ENCODE measurements at places on chromosomes 7 and 10. TPM values are rescaled to one million over a fixed set of nuclear protein-coding genes. Genes with fewer than 3 reads are reported as not detected.

DNA sequence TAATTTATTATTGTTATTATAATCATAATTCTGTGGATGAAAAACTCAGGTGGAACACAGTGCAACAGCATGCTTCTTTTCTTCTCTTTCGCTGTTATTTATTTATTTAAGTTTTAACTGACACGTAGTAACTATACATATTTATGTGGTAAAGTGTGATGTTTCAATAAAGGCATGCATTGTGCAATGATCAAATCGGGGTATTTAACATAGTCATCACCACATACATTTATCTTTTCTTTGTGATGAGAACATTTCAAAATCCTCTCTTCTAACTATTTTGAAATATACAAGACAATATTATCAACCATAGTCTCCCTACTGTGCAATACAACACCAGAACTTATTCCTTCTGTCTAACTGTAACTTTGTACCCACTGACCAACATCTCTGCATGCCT, 152.5 kb upstream of the LYZL1 start:
- H3K4me1 ChIP-seq: no peaks in the 10 kb centered on the region
- no peak overlapping the region for H3K27ac ChIP-seq
- H3K36me3 ChIP-seq: no peaks in the 10 kb centered on the region
- DNase-seq: no peak

The CUEDC2 gene
- 35.2 TPM for total RNA-seq

- H3K27ac ChIP-seq: no peak overlapping the region
- H3K27me3 ChIP-seq: no peaks in the 10 kb centered on the region
- no peaks in the 10 kb centered on the region for H3K36me3 ChIP-seq
Measured at GRCh38 chr7:52249741-52250140, 785.7 kb upstream of the POM121L12 start.

DNA sequence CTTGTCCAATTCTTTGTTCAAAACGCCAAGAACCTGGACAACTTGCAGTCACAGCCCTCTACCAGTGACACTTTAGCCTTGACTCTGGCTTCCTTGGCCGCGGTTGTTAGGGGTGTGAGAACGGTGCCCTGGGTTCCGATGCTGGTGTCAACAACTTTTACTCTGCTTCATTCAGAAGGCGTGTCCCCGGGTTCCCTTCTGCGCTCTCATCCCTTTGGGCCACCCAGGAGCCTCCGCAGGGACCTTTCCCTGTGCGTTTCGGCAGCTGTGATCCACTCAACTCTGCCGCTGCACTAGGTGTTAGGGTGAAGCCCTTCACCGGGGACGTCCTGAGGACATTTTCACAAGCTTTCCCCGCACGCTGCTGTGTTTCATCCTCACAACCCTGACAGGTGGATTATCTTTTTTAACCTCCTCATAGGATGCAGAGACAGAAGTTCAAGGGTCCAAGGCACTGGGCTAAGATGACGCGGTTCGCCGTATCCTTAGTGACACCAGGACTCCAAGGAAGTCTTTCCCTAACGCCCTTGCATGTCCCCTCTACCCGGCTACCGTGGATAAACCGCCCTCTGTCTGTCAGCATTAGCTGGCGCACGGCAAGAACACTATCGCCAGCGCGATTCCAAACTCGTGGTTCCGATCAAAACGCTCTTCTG, 133.5 kb upstream of the SHH start:
- no peak for DNase-seq
- no peak overlapping the region for H3K27ac ChIP-seq
- H3K4me1 ChIP-seq: no peaks in the 10 kb centered on the region
- no peak overlapping the region for H3K4me3 ChIP-seq

- H3K4me3 ChIP-seq: no peak overlapping the region
- no peak for DNase-seq
- H3K4me1 ChIP-seq: no peaks in the 10 kb centered on the region
- no peaks in the 10 kb centered on the region for H3K36me3 ChIP-seq
- no peak overlapping the region for H3K27ac ChIP-seq
Measured at GRCh38 chr10:98023024-98023423, 7.4 kb downstream of the CRTAC1 start.

- H3K27ac ChIP-seq: no peak overlapping the region
- no peak for DNase-seq
- H3K27me3 ChIP-seq: no peaks in the 10 kb centered on the region
- no peaks in the 10 kb centered on the region for H3K36me3 ChIP-seq
- H3K4me1 ChIP-seq: no peaks in the 10 kb centered on the region
Measured at GRCh38 chr10:56231436-56231835, 129.6 kb downstream of the ZWINT start.

The INHBA gene
- 1.1 TPM for total RNA-seq

The CHST15 gene
- 12.6 TPM for total RNA-seq

DNA sequence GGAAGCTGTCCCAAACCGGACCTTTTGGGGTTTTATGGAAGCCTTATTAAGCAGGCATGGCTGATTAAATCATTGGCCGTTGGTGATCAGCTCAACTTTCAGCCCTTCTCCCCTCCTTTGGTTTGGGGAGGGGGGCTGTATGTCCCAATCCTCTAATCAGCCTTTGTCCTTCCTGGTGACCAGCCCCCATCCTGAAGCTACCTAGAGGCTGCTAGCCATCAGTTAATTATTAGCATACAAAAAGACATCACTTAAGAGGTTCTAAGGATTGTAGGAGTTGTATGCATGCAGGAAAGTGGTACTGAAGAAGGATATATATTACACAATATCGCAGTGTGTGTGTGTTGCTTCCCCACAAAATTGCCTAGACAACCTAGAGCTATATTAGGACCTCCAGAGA, 553.3 kb upstream of the FZD8 start:
- no peaks in the 10 kb centered on the region for H3K36me3 ChIP-seq
- no peaks in the 10 kb centered on the region for H3K27me3 ChIP-seq
- no peak overlapping the region for H3K4me3 ChIP-seq
- no peaks in the 10 kb centered on the region for H3K4me1 ChIP-seq
- DNase-seq: no peak

The CYP26C1 gene
- not detected for total RNA-seq

DNA sequence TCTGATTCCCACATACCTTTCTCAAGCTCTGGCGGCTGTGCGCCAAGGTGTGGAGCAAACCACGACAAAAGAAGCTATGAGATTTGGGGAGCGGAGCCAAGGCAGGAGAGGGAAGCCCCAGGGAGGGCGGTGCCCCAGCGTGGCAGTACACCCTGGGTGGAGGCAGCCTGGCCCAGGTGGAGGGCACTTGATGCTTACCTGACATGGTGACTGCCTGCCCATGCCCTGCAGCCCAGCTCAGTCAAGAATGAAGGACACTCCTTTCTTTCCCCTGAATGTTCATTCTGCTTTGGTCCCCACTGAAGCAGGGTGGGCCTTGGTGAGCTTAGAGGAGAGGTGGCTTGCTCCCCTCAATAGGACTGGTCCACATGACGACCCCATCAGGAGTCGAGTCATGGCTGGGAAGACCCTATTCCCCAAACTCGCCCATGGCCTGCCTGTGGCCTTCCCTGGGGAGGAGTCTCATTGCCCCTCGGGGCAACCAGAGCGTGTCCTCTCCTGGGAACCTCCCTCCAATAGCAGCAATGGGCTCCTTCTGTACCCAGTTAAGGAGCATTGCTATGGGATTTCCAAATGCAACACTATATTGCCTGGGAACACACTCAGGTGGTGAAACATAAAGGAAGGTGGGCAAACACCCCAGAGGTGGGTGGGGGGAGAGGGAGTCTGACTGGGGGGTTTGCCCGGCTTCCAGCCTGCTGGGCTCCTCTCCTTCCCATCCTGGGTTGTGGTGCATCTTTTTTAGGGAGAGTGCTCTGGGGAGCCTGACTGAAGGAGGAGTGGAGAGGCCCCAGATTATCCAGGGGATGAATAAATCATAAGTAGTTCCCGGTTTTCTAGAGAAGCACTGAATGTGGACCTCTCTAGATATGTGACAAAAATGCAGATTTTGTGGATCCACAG, 22.7 kb downstream of the RAMP3 start:
- no peaks in the 10 kb centered on the region for H3K4me1 ChIP-seq
- no peak overlapping the region for H3K27ac ChIP-seq
- no peaks in the 10 kb centered on the region for H3K27me3 ChIP-seq
- no peak for DNase-seq

DNA sequence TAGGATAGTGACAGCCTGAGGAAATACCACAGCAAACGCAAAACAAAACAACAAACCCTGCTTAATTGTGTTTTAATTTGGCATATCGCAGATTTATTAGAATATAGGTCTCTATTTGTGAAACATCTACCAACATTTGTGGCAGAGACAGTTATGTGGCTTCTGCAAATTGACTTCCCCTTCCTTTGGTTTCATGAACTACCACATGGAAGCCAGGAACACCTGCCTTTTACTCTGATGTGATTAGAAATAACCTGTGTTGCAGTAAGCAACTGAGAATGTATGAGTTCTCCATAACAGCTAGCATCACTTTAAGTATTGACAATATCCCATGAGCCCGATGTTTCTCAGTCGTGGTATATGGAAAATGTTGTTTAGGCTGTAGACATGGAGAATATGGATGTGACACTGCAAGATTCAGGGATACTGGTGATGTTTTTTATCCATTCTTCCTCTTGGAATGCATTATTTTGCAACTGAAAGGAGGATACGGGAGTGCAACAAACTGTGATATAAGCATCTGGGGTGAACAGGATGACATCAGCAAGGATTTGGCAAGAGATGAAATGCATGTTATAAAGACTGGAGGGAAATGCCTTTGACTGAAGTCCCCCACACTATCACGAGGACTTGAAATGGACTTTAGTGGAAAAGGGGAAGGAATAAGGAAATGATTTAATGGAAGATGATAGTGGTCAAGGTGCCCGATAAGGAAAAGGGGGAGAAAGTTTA, 95.9 kb downstream of the CUBN start:
- no peak for DNase-seq
- no peaks in the 10 kb centered on the region for H3K36me3 ChIP-seq
- no peaks in the 10 kb centered on the region for H3K27me3 ChIP-seq
- H3K4me1 ChIP-seq: no peaks in the 10 kb centered on the region

DNA sequence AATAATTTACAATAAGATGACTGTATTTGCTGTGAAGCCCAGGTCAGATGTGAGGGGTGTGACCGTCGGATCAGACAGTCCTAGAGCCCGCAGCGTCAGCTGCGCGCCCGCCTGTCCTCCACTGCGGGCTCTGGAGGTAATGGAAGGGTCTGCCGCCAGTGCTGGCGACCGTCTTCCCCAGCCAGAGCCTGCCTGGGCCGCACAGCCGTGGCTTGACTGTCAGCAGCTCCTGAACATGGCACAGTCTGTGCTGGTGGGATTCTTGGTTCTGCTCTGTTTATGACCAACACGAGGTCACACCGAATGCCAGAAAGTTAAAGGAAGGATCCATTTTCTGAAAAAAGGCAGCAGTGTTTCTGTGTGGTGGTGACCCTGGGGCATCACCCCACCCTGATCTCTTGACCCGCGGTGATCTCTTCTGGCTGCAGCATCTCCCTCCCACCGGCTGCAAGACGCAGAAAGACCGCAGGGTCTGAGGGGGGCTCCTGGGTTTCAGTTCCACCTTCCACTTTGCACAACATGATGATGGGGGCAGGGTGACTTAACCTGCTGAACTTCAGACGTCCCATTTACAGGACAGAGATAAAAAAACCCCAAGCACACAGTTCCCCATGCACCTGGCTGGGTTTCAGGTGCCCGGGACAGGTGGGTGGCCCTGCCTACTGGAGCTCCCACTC, 103.7 kb downstream of the DNAJB6 start:
- DNase-seq: no peak
- no peak overlapping the region for H3K27ac ChIP-seq
- no peaks in the 10 kb centered on the region for H3K36me3 ChIP-seq
- no peaks in the 10 kb centered on the region for H3K4me1 ChIP-seq

DNA sequence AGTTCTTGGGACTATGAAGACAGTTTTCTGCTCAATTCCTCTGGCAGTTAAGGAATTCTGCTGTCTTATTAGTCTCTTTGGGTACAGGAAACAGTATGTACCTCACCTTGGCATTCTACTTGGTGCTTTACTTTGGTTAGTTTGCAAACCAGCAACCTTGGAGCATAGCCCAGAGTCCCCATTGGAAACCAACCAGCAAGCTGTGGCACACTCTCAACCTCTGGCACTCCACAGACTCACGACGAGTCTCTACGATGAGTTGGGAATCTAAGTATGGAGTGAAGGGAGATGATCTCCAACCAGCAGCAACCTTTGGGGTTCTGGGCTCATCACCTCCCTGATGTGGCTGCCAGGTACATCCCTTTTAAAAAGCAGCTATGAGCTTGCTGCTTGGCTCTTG, 43.8 kb downstream of the TPK1 start:
- H3K36me3 ChIP-seq: no peaks in the 10 kb centered on the region
- no peaks in the 10 kb centered on the region for H3K27me3 ChIP-seq
- no peak for DNase-seq
- no peak overlapping the region for H3K4me3 ChIP-seq
- no peak overlapping the region for H3K27ac ChIP-seq

DNA sequence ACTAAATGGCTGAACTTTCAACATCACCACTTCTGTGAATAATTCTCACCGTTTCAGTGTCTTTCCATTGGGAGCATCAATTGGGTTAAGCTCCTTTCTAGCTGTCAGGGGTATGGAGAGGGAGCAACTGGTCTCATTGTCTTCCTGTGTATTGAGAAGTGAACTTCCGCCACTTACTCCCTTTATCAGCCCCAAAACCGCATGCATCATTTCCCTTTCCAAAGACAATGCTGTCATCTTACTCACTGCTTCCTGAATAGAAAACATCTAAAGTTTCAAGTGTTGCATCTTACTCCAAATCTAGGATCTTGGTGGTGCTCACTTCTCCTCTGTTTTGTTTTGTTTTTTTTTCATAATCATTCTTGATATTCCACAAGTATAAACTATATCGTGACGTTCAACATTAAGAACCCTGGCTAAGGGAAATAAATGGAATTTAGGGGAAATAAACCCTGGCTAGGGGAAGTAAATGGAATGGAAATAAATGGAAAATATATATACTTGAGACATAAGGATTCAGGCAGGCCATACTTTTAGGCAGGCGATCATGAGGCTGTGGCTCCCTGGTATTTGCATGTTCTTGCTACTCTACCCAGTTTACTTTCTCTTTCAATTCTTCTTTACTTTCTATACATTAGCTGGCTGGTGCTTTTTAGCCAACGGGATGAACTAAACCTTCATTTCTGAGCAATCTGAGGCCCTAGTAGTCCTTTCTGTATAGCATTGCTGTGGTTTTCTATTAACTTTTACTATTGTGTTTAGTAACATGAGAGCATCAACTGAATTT, 371.9 kb downstream of the BMPER start:
- no peak for DNase-seq
- no peaks in the 10 kb centered on the region for H3K4me1 ChIP-seq
- no peak overlapping the region for H3K27ac ChIP-seq

GRCh38 chr10:61108915-61109314, 164.9 kb upstream of the RHOBTB1 start:
- no peaks in the 10 kb centered on the region for H3K4me1 ChIP-seq
- no peaks in the 10 kb centered on the region for H3K36me3 ChIP-seq
- no peak overlapping the region for H3K27ac ChIP-seq
- DNase-seq: no peak
- H3K4me3 ChIP-seq: no peak overlapping the region

All from transverse colon (tissue), 4 donors.